ENCODE measurements at places on chromosomes 4 and X. TPM values are rescaled to one million over a fixed set of nuclear protein-coding genes. Genes with fewer than 3 reads are reported as not detected.

DNA sequence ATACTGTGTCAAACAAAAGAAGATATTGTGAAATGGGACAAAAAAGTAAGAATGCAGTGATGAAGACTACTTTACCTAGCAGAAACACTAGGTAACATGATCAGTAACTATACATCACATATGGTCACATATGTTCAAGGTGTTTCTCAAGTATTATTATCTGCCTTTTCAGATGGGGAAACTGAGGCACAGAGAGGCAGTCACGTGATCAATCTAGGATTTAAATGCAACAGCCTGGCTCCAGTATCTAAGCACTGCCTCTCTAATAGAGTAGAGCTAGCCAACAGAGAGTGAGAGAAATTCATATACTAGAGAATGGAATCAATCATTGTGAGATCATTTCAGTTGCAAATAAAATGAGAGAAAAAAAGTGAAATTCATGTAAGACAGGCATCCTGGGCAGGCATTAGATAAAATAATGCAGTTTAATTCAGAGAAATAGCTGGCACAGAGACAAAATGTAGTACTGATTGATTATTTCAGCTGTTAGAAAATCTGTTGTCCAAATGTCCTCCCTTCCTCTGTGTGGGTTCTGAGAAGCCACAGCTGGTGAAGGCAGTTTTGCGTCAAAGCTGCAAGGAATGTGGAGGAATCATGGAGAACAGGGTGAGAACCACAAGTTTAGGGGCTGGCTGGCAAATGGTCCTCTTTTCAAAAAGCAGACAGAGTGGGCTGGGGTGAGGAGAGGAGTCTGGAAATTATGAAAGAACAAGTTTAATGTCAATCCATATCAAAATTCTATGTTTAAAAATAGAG is 26.0 kb downstream of the SMIM43 start:
- H3K4me1 ChIP-seq, result no peaks in the 10 kb centered on the region
- H3K36me3 ChIP-seq, result no peaks in the 10 kb centered on the region
- peaks cover 5% of the 10 kb centered on the region for H3K27me3 ChIP-seq
- no peak overlapping the region for H3K4me3 ChIP-seq

GRCh38 chrX:40573763-40574162 is 7.0 kb upstream of the ATP6AP2 start:
- H3K4me3 ChIP-seq, result no peak overlapping the region
- no peaks in the 10 kb centered on the region for H3K27me3 ChIP-seq
- no peak overlapping the region for H3K27ac ChIP-seq

GRCh38 chr4:28227764-28228163 is 1367.1 kb downstream of the STIM2 start:
- no peak for DNase-seq
- no peaks in the 10 kb centered on the region for H3K27me3 ChIP-seq
- H3K27ac ChIP-seq, result no peak overlapping the region
- no peaks in the 10 kb centered on the region for H3K4me1 ChIP-seq

DNA sequence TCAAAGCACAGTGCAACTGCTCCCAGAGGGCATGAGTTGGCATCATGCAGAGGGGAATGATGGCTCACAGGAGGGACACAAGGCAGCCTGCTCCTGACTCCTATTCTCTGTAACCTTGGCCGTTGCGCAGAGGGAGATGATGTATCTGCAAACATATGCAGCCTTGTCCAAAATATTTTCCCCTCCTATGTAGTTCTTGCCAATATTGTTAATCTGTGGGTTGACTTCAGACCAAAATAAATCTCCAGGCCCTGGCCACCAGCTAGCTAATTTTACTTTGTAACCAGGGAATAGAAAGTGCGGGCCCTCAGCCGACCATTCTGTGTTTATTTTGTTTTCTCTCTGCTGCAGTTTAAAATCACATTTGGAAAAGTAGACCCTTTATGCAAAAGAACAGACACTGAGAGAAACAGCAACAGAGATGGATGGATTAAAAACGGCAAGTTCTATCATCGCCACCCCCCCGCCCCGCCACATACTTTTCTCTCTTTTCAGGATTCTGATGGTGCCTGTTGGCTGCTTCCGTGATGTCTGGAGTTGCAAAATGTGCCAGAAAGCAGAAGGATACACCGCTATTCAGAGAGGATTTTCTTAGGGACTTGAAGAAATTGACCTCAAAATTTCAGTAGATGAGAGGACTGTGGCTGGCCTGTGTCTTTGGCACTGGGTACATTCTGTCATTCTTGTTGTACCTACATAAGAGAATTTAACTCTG is 185.3 kb upstream of the BCOR start:
- H3K4me1 ChIP-seq, result peaks cover 31% of the 10 kb centered on the region
- H3K36me3 ChIP-seq, result no peaks in the 10 kb centered on the region
- no peak overlapping the region for H3K4me3 ChIP-seq
- H3K27me3 ChIP-seq, result no peaks in the 10 kb centered on the region

- no peak for DNase-seq
- peaks cover 50% of the 10 kb centered on the region for H3K36me3 ChIP-seq
- no peak overlapping the region for H3K4me3 ChIP-seq
- H3K27me3 ChIP-seq, result no peaks in the 10 kb centered on the region
- H3K27ac ChIP-seq, result no peak overlapping the region
- H3K4me1 ChIP-seq, result peaks cover 61% of the 10 kb centered on the region
Measured at GRCh38 chrX:40063555-40063954, 34.2 kb downstream of the BCOR start.

GRCh38 chr4:87749883-87750282 is 49.5 kb upstream of the IBSP start:
- no peak overlapping the region for H3K4me3 ChIP-seq
- H3K27ac ChIP-seq, result no peak overlapping the region
- H3K4me1 ChIP-seq, result no peaks in the 10 kb centered on the region
- H3K27me3 ChIP-seq, result peaks cover 3% of the 10 kb centered on the region
- DNase-seq, result no peak
- no peaks in the 10 kb centered on the region for H3K36me3 ChIP-seq

- H3K4me1 ChIP-seq, result peaks cover 54% of the 10 kb centered on the region
- no peaks in the 10 kb centered on the region for H3K36me3 ChIP-seq
- peak overlapping the region; percentile 72 for H3K27ac ChIP-seq
- DNase-seq, result no peak
- H3K4me3 ChIP-seq, result no peak overlapping the region
Measured at GRCh38 chr4:3304831-3305609, 12.2 kb downstream of the RGS12 start.

GRCh38 chrX:47156611-47157520 is 11.8 kb downstream of the RBM10 start:
- H3K27ac ChIP-seq, result no peak overlapping the region
- peaks cover 24% of the 10 kb centered on the region for H3K36me3 ChIP-seq
- no peak for DNase-seq
- no peaks in the 10 kb centered on the region for H3K27me3 ChIP-seq

DNA sequence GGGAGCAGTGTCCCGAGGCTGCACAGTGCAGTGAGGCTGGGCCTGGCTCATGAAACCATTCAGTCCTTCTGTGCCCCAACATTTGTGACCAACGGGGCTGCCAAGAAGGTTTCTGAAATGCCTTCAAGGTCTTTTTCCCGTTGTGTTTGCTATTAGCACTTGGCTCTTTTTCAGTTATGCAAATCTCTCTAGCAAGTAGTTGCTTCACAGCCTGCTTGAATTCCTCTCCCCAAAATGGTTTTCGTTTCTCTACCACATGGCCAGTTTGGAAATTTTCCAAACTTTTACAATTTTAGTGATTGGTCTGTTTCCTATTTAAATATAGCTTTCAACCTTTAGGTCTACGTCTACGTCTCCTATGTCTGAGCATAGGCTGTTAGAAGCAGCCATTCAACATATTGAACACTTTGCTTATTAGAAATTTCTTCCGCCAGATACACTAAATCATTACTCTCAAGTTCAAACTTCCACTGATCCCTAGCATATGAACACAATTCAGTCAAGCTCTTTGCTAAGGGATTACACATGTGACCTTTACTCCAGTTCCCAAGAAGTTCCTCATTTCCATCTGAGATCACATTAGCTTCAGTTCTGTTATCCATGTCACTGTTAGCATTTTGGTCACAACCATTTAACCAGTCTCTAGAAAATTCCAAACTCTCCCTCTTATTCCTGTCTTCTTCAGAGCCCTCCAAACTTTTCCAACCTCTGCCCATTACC is 901.8 kb downstream of the GLUD2 start:
- no peaks in the 10 kb centered on the region for H3K4me1 ChIP-seq
- no peak overlapping the region for H3K4me3 ChIP-seq
- no peak overlapping the region for H3K27ac ChIP-seq
- no peak for DNase-seq

- no peaks in the 10 kb centered on the region for H3K36me3 ChIP-seq
- peaks cover 11% of the 10 kb centered on the region for H3K4me1 ChIP-seq
- no peak overlapping the region for H3K4me3 ChIP-seq
- DNase-seq, result no peak
- no peak overlapping the region for H3K27ac ChIP-seq
Measured at GRCh38 chrX:40122487-40122886, 24.7 kb upstream of the BCOR start.

- no peaks in the 10 kb centered on the region for H3K27me3 ChIP-seq
- H3K4me1 ChIP-seq, result no peaks in the 10 kb centered on the region
- H3K4me3 ChIP-seq, result no peak overlapping the region
- H3K36me3 ChIP-seq, result no peaks in the 10 kb centered on the region
Measured at GRCh38 chr4:85793233-85793585, 318.3 kb downstream of the ARHGAP24 start.

- no peak for DNase-seq
- peak overlapping the region; percentile 48 for H3K4me3 ChIP-seq
- no peaks in the 10 kb centered on the region for H3K27me3 ChIP-seq
- no peaks in the 10 kb centered on the region for H3K36me3 ChIP-seq
- peak overlapping the region; percentile 8 for H3K27ac ChIP-seq
Measured at GRCh38 chr4:177391953-177392352, 50.3 kb downstream of the AGA start.

GRCh38 chrX:25755194-25755593 is 382.9 kb upstream of the MAGEB18 start:
- no peak overlapping the region for H3K4me3 ChIP-seq
- H3K4me1 ChIP-seq, result no peaks in the 10 kb centered on the region
- H3K27me3 ChIP-seq, result no peaks in the 10 kb centered on the region
- DNase-seq, result no peak

Gene AADAT
- not detected for total RNA-seq

Gene FMR1
- total RNA-seq, result 28.2 TPM

Gene PGAM4
- 0.56 TPM for total RNA-seq

Gene RBM41
- 13.7 TPM for total RNA-seq

Gene CD38
- total RNA-seq, result 24.3 TPM

Gene ASB12
- total RNA-seq, result not detected

Measured in activated CD8-positive, alpha-beta T cell treated with anti-CD3 and anti-CD28 coated beads for 36 hours (primary cell).